NCI-H526 (cell line): ENCODE measurements at places on chromosomes 6 and 20.

- DNase-seq = no peak
Observed at GRCh38 chr6:161438430-161439030, 164.7 kb upstream of the AGPAT4 start.

- DNase-seq = peak; percentile 59
Observed at GRCh38 chr6:108168501-108169463, 3.0 kb downstream of the NR2E1 start.

DNA sequence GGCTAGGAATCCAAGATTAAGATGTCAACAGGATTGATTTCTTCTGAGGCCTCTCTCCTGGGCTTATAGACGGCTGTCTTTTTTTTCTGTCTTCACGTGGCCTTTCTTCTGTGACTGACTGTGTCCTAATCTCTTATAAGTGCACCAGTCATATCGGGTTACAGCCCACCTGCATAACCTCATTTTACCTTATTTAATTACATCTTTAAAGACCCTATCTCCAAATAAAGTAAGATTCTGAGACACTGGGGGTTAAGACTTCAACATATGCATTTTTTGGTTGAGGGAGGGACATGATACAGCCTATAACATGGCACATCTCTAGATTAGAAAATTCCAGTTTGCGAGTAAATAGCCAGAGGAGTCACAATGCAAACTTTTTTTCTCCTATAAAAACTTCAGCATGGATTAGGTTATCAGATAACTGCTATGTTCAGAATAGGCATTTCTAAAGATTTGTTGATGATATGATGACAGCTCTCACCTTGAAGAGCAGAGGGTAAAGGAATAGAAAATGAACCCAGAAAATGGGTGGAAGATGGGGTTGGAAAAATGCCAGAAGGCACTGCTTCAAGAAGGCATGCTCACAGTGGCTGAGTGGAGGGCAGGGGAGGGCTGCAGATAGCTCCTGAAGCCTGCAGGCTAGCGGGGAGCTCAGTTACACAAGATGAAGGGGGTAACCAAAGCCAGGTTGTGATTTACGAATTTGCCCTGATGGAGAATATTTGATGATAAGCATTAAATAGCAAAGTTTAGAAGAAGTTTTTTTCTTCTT lies 8.7 kb upstream of the PDE7B start:
- DNase-seq = no peak

DNA sequence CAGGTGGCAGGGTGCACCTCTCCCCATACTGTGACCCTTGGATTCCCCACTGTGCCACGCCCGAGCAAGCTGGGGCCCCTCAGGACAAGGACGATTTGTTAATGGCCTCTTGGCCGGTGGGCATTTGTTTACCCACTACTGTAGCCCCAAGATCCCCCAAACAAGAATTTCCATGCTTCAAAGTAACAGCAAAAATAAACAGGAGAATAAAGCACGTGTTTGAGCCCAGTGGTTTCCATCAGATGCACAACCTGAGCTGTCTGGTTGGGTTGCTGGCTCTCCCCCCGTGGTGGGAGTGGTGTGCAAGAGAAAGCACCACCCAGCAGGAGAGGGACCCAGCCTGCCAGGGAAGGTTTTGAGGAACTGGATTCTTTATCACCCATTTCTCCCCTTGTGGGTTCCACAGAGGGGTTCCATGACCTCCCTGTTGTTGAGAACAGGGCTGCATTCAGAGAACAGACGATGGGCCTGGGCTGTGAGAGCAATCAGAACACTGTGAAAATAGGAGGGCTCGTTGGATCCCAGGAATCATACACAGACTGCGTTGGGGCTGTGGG lies 4.8 kb downstream of the CD93 start:
- DNase-seq = no peak

- no peak for DNase-seq
Observed at GRCh38 chr20:34896086-34896621, 19.7 kb downstream of the ACSS2 start.

- DNase-seq = no peak
Observed at GRCh38 chr20:47330933-47331708, 25.4 kb downstream of the ZMYND8 start.

- peak; percentile 19 for DNase-seq
Observed at GRCh38 chr20:2130062-2130591, 28.5 kb downstream of the STK35 start.

GRCh38 chr6:118298476-118299427 lies 249.3 kb upstream of the PLN start:
- peak; percentile 9 for DNase-seq

DNA sequence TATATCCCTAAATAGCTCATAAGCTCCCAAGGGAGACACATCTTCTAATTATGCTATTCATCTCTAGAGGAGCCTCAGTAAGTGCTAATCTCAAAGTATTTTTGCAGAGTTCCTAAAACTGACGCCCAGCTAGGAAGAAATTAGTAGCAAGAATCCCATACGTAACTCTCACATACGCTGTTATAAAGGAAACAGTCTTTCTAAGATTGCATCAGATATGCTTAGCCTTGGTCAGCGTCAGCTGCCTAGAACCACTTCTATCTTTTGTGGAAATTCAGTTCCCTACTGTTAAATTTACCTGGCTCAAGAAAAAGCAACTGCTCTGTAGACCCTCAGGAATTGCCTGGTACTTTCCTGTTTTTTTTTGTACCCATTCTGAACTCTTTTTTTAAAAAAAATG lies 13.6 kb downstream of the RIPOR2 start:
- no peak for DNase-seq

DNA sequence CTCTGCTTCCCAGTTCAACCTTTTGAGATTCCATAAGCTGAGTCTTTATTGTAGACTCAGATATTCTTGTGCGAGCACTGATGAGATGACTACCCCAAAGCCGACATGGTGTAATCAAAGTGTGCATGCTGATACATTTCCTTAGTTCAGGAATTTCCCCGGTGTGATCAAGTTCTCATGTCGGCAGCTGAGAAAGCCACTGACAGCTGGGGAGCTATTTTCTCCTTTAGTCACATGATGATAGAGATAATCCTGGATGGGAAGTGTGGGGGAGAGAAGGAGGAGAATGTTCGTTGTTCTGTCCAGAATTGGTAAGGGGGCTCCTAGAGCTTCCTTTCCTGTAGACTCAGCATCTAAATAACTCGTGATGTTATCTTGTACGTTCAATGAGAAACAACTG lies 7.7 kb upstream of the CAP2 start:
- no peak for DNase-seq

- peak; percentile 78 for DNase-seq
Observed at GRCh38 chr20:4956200-4956810, 45.0 kb downstream of the SLC23A2 start.

DNA sequence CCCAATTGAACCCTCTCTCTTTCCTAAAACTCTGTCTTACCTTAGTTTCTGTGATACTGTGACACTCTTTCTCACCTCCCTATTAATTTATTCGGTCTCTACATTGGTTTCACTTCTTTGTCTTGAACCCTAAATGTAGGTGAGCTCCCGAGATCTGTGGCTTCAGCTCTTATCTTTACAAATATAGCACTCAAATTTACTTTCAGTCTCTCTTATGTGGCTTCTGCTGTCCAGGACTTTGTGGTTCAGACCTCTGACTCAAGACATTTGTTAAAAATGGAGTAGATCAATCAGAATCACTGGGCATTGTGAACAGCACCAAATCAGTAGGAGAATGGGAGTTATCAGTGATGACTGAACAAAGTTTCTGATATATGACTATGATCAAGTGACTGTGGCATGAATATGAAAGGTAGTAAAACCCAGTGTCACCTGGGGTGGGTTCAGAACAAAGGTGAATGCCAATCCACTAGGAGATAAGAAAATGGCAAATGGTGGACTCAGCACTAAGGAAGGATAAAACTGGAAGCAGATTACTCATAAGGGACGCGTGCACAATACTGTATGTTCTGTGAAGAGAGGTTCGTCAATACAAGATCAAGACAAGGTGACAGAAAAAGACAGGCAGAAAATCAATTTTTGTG lies 27.2 kb downstream of the IL17F start:
- no peak for DNase-seq

GRCh38 chr6:85412911-85413430 lies 36.9 kb upstream of the NT5E start:
- no peak for DNase-seq

GRCh38 chr6:149815788-149816187 lies 48.4 kb downstream of the LRP11 start:
- DNase-seq = no peak

DNA sequence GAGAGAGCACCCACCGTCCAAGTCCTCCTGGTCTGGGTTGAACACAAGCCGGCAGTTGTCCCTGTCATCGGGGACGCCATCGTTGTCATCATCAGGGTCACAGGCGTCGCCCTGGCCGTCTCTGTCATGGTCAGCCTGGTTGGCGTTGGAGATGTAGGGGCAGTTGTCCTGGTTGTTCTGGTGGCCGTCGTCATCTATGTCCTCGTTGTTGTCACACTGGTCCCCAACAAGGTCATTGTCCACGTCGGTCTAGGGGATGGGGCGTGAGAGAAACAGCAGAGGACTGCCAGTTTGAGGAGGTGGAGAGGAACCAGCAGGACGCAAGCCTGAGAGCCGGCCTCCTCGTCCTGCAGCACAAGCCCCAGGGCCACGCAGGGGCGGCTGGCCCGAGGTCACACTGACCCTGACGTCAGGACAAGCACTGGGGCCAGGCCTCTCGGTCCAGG lies 28.5 kb downstream of the THBS2 start:
- DNase-seq = no peak

GRCh38 chr20:24364482-24364881 lies 104.9 kb upstream of the SYNDIG1 start:
- peak; percentile 77 for DNase-seq

- DNase-seq = no peak
Observed at GRCh38 chr6:113742342-113742741, 114.8 kb upstream of the MARCKS start.

DNA sequence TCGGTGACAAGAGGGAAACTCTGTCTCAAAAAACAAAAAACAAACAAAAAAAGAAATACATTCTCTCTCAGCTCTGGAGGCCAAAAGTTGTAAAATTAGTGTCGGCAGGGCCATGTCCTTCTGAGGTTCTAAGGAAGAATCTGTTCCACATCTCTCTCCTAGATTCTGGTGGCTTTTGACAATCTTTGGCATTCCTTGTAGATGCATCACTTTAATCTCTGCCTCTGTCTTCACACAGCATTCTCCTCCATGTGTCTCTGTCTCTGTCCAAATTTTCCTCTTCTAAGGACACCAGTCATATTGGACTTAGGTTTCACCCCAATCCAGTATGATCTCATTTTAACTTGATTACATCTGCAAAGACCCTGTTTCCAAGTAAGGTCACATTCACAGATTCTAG lies 9.1 kb downstream of the PPP2R5D start:
- DNase-seq = no peak

GRCh38 chr6:53543359-53544216 lies 1.3 kb downstream of the GCLC start:
- peak; percentile 14 for DNase-seq

DNA sequence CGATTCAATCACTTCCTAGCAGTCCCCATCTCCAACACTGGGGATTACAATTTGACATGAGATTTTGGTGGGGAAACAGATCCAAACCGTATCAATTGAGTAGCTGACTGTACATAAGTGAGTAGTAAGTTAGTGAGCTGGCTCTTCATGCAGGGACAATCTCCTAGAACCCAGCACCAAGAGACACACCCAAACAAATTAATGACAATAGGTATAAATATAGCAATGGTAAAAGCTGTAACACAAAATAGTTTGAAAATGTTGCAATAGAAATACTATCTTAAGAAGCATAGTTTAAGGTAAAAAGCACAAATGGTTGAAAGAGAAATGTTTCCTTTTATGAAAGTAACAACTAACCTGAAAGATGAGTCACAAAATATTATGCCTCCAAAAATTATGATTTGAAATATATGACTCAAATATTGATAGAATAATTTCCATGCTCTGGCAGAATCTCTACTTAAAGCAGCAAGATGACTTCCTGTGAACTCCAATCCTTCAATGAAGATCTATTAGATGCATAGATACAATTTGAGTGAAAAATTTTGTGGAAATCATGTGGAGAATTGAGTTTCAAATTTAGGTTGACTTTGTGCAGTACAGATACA lies 5.4 kb upstream of the SIRPB1 start:
- DNase-seq = no peak
